Choroid plexus epithelial cell (primary cell): ENCODE measurements at places on chromosomes 13 and 19.

DNA sequence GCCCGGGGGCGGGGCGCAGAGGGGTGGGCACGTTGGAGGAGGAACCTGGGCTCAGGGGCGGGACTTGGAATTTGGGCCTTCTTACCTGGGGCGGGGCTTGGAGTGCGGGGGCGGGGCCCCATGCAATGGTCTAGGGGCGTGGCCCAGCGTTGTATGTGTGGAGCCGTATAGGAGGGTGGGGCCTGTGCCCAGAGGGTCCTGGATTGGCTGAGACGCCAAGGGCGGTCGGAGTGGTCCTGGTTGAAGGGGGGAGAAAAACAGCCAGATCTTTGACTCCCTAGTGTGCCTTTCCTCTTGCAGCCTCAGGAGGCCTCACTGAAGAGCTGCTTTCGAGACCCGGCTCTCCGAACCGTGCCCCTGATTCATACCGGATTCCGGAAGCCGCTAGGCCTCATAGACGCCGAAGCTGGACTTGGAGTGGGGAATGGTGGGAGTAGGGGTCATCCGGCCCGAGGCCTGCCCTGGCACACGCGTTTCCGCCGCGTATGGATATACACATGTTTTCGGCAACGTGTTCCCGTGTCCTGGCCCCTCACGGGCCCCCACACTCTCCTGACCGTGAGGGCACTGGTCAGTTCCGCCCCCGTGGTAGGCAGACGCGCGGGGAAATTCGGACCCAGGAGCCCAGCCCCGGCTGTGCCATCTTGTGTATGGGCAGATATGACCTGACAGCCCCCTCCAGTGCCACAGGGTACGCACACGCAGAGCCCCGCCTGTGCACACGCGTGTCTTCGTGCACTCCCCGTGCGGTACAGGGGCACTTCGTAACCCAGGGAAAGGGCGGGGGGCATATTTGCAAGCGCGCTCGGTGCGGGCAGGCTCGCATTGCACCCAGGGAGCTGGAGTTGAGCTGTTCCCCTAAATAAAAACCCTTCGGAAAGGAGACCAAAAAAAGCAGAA lies 661 bp upstream of the PRR12 start:
- DNase-seq: peak; percentile 99

- no peak for DNase-seq
These were observed 4.9 kb downstream of the UCHL3 start for GRCh38 chr13:75554464-75554863.

- peak; percentile 87 for DNase-seq
These were observed 31.9 kb upstream of the ATP11A start for GRCh38 chr13:112657850-112658445.

GRCh38 chr19:54188215-54188871 lies 1.0 kb downstream of the MBOAT7 start:
- peak; percentile 55 for DNase-seq

- no peak for DNase-seq
These were observed 14.6 kb downstream of the SIGLEC7 start for GRCh38 chr19:51156710-51157109.

- no peak for DNase-seq
These were observed 1.8 kb downstream of the EXOSC5 start for GRCh38 chr19:41395355-41395754.

DNA sequence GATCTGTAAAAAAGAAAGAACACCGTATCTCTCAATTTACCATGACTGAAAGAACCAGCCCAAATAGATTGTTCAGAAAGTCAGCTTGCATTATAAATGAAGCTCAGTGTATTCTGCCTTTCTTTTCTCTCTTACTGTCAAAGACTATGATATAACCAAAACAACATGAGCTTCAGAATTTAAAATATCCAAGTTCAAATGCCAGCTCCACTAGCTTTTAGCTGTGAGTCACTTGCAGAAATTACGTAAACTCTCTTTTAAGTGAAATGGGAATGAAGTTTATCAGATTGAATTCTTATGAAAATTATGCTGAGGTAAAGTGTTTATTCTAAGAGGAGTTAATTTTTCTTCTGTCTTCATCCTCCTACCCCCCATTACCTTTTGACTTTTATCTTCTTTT lies 20.0 kb upstream of the POSTN start:
- DNase-seq: peak; percentile 89

DNA sequence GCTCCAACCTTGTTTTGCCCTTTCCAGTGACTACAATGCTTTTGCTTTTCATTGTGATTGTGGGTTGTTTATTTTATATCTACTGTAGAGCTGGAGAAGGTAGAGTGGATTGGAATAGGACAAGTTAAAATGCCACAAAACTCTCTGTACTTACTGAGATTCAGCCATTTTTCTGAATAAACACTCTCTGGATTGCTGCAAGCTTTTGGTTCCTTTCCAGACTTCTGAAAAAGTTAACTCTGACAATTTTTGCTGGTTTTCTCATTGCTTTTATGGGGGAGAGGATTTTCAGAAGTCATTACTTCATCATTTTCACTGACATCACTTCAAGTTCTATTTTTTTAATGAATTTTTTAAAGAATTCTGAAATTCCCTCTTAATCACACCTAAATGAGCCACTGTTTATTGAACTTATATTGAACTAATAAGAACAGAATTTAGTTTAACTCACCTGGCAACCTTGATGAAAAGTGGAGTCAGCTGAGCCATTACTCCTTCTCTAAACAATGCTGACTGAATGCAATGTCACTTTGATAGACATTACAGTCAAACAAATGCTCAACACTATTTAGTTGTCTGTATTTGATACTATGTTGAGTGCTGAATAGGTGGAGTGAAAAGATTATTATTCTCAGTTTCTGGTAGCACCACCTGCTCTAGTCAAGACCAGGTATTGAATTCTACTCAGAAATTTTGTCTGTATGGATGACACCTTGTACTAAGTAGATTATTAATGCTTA lies 303.5 kb downstream of the DLEU7 start:
- peak; percentile 35 for DNase-seq

DNA sequence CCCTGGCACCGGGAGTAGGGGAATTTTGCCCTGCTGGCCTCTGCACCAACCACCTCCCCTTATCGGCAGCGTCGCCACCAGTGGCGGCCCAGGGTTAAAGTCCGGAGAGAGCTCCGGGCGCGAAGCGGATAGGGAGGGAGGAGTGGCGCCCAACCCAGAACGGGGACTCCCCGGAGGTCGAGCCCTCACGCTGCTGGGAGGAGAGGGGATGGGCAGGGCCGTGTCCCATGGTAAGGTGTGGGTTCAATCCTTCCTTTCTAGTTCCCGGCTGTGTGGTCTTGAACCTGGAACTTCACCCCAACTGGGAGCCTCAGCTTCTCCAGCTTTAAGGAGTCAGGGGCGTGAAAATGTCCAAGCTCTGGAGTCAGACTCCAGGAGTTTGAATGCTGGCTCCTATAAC lies 23.3 kb upstream of the BCL3 start:
- no peak for DNase-seq

GRCh38 chr13:20461860-20462532 lies 63.7 kb downstream of the CRYL1 start:
- DNase-seq: no peak

DNA sequence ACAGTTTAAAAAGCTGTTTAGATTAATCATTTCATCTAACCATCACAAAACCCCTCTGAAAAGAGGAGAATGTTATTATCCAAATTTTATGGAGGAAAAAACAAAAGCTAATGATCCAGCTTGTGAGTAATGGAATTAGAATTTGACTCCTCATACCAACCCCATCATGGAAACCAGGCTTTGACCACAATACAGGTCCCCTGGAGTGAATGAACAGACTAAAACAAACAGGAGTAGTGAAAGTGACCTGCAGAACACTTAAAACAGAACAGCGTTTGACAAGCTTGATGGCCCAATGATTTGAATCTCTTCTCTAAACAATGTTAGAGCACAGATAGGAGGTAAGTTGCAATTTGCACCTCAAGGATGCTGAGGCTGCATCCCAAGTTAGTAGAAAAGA lies 230.0 kb downstream of the DCT start:
- DNase-seq: peak; percentile 98

DNA sequence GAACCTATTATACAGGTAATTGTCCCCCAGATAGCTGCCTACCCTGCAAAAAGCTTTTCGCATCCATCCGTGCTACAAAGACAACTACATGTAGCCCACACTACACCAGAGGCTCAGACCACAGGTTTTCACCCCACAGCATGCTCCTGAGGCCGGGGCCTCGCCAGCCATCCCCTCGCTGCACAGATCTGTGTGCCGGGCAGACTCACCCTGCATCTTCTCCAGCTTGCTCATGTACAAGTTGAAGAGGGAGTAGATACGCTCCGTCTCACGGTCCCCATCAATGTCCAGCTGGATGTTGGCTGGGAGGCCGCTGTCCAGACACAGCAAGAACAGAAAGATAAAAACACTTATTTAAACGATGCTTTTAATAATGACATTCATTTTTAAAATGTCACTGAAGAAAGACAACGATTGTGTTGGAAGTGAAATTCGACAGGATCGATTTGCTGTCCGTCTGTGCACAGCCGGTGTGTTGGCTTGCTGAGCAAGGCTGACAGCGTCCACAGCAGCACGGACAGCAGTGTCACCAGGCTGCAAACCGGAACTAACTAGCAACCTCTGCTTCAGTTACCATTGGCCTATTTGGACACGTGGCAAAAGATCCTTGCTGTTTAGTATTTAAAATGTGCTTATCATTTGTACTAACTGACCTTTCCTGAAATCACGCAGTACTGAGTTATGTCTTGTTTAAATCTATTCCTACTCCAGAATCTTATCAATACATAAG lies 18.6 kb upstream of the C13orf46 start:
- no peak for DNase-seq

DNA sequence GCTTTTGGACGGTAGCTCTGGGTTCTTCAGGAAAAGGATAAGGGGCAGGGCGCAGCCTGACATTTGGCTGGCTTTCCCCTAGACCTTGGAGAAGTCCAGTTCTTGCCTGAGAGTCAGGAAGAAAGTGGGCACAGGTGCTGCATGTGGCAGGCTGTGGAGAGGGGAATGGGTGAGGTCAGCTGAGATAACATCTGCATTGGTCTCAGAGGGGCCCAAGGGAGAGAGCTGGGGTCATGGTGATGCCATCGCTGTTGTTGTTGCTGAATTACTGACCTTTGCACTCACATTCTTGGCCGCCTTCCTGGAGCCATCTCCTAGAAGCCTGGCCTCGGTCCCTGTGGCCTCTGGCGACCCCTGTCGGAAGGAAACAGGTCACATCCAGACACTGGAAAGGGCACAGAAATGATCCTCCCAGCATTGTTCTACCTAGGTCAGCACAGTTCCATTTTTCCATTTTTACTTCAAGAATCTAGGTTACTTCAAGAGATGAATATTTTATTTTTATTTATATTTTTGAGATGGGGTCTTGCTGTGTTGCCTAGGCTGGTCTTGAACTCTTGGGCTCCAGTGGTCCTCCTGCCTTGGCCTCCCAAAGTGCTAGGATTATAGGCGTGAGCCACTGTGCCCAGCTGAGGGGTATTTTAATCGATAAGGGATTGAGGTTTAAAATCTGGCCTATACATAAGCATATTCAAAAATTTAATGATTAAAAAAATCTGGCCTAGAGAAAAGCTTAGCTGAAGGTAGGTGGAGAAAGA lies 6.5 kb upstream of the LIPE start:
- peak; percentile 63 for DNase-seq

DNA sequence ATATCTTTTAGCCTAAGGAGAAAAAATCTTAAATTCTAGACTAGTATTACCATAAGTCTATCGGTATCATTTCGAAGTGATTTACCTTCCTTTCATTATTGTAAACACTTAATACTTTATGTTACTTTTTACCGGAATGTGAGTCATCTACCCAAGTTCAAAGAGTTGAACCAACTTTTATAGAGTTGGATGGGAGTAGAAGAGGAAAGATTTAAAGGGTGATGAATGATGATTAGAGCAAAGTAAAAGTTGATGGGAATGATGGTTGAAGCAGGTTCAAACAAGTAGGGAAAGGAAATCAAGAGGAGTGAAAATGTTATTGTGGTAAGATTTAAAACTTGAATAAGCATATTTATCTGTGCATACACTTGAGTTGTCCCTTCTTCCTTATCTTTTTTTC lies 11.3 kb upstream of the LPAR6 start:
- no peak for DNase-seq

DNA sequence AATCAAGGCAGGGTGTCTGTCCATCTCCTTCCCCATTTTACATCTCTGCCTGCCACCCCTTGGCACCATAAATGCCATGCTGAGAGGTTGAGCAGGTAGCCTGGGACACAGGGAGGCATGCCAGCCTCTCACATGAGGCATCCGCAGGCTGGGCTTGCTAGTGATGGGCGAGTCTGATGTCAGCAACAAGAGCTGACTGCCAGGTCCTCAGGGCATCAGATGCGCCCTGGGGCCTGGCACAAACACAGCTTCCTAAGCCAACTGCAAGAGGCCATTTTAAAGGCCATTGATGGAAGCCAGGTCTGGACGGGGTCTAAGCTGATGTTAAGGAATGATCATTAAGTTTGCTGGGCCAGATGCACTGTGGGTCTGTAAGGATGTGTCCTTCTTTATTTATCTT lies 34.6 kb downstream of the MYH14 start:
- DNase-seq: no peak

DNA sequence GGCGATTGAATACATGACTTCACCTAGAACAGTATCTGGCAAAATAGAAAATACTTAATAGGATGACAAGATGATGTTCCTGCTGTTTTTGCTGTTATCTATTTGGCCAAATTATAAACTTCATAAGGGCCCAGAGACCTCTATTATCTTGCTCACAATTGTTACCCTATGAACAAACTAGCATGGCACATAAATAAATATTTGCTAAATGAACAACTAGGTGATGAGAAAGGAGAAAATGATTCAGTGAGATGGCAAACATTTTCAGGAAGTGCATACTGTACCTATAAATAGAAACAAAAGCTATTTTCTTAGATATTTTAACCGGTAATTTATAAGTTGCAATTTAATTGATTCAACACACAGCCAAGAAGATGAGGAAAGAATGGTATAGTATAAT lies 78.4 kb downstream of the FAM216B start:
- no peak for DNase-seq

DNA sequence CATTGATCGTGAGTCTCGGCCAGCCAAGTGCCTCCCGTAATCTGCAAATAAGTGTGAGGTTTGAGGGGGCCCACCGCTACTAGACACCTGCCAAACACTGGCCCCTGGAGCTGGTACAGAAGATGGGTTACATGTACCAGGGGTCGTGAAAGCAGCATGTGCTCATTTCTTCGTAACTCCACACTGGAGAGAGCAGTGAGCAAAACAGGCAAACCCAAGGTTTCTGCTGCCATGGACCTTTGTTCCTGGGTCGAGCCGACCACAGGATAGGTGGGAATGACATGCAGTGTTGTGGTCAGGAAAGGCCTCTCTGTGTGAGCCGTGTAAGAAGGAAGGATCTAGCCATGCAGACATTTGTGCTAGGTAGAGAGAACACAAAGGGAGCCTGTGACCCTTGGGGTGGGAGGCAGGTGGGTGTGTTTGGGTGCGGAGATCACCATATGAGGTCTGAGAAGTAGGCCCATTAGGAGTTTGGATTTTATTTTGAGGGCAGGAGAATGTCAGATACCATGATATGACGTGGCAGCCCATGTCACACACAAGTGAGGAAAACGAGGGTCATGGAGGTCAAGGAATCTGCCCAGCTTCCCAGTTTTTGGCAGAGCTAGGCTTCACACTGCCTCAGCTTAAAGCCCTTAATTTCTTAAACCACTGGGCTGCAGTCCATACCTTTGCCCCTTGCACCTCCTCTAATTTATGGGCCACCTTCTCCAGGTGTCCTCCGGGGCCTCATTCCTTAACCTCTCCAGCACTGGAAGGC lies 919 bp downstream of the GTF3A start:
- peak; percentile 10 for DNase-seq
